Stimulated activated naive CD4-positive, alpha-beta T cell (primary cell): ENCODE measurements at places on chromosomes 1 and 21.

GRCh38 chr1:227662933-227663332 lies 72.2 kb downstream of the JMJD4 start:
- DNase-seq = no peak

- no peak for DNase-seq
Measured at GRCh38 chr1:231691618-231692259, 65.1 kb downstream of the DISC1 start.

- DNase-seq = no peak
Measured at GRCh38 chr21:41923631-41924367, 30.0 kb downstream of the C2CD2 start.

- DNase-seq = no peak
Measured at GRCh38 chr1:8506995-8507615, 189.2 kb downstream of the SLC45A1 start.

- DNase-seq = no peak
Measured at GRCh38 chr1:202579806-202580205, 130.4 kb downstream of the SYT2 start.

DNA sequence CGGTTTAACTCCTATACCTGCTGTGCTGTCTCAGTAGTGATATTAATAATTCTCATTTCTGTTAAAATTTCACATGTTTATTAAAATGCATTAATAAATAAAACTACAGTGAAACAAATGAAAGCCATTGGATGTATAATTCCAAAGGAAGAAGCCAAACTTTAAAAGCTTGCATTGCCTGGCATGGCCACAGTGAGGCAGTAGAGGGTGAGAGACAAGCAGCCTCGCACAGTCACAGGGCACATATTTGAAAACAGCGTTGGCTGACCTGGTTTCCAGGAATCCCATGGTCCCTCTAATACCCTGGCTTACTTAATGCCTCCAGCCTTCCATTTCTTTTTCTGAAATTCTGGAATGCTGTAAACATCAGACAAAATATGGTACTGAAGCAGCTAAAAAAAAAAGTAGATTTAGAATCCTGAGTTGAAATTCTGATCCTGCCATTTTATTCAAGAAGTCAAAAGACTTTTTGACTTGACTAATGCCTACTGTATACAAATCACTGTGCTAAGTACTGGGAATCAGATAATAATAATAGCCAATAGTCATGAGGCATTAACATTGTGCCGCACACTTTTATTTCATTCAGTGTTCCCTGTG lies 6.7 kb upstream of the RNASEL start:
- peak; percentile 42 for DNase-seq

DNA sequence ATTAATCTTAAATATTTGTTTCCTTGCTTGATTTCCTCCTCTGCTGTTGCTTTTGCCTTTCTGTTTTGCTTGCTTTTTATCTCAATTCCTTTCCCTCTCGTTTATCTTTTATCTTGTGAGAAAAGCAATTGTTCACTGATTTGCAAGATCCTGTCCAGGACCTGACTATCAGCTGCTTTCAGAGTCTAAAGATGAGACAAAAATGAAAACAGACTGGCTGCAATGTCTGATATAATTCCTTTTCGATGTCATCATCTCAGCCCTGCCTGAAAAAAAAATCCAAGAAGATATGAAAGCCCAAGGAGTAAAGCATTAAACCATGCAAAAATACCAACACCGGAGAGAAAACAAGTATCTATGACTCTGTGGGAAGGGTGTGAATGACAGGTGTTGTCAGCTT lies 225.5 kb downstream of the PATJ start:
- DNase-seq = no peak

GRCh38 chr1:193189442-193190095 lies 3.2 kb upstream of the B3GALT2 start:
- DNase-seq = no peak

- no peak for DNase-seq
Measured at GRCh38 chr1:165481820-165482532, 37.0 kb upstream of the RXRG start.

DNA sequence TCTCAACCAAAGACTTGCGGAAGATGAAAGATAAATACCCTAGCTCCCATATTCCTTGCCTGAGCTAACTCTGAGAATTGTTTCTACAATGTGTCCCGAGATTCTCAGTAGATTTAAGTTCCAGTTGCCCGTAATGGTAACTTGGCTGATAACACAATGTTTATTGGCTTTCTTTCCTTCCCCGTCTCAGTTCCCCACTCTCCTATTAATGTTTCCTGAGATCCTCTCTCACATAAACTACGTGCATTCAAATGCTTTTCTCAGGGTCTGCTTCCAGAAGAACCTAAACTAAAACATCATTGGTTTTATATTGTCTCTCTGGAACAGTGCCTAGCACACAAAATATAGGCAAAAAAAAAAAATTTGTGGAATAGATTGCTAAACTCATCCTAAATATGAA lies 794.2 kb upstream of the ADGRL2 start:
- DNase-seq = no peak
